Osteoblast (primary cell): ENCODE measurements at places on chromosomes 7 and 10.

- no peak overlapping the region for H3K4me3 ChIP-seq
- H3K4me1 ChIP-seq = peaks cover 47% of the 10 kb centered on the region
- H3K27me3 ChIP-seq = no peaks in the 10 kb centered on the region
- H3K36me3 ChIP-seq = no peaks in the 10 kb centered on the region
- no peak for DNase-seq
Measured at GRCh38 chr7:105829681-105830322, 46.6 kb downstream of the ATXN7L1 start.

GRCh38 chr10:70809011-70809611 lies 6.6 kb upstream of the SGPL1 start:
- H3K27ac ChIP-seq = no peak overlapping the region
- no peak overlapping the region for H3K4me3 ChIP-seq
- no peaks in the 10 kb centered on the region for H3K36me3 ChIP-seq
- H3K4me1 ChIP-seq = peaks cover 5% of the 10 kb centered on the region
- peak; percentile 76 for DNase-seq

DNA sequence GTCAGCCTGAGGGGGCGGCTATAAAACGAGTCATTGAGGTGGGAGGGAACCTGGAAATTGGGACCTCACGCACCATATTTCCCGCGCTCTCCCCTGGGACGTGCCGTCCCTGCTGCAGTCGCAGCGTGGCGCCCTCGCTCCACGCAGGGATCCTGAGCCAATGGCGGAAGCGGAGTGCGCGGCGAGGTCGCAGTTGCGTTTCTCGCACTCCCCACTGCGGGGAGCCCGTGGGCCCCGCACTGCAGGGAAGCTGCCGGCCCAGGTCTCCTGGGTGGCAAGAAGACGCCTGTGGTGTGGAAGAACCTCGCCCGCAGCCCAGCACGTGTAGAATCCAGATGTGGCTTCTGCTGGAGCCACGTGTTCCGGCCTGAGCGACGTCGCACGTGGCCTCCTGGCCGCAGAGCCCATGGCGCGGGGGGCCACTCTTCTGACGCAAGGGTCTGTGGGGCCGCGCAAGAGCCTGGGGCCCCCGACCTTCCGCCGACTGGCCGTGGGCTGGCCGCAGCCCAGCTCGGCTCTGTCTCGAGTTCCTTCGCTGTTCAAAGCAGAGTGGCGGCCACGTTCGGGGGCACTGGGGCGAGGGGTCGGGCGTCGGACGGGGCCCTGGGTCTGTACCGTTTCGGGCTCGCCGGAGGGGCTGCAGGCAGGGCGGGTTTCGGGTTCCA lies 26.4 kb downstream of the HIF1AN start:
- H3K27me3 ChIP-seq = peaks cover 21% of the 10 kb centered on the region
- H3K27ac ChIP-seq = no peak overlapping the region
- peak; percentile 96 for DNase-seq
- peaks cover 14% of the 10 kb centered on the region for H3K4me1 ChIP-seq

DNA sequence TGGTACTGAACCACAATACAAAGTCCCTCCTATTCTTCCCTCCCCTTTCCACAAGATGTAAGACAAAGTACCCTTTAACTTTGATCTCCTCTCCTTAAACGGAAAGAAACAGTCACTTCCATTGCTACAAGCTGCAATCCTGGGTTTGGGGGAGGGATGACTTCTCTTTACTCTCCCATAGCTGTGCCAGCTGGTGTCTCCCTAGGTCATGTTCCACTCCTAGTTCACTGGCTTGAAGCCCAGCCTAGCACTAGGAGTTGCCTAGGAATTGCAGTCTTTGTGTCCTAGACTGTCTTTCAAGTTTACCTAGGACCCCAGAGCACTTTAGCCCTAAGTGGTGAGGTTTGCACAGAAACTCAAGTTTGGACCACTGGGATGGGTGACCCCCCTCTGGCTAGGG lies 311.1 kb downstream of the HPSE2 start:
- DNase-seq = no peak
- H3K4me1 ChIP-seq = no peaks in the 10 kb centered on the region
- no peak overlapping the region for H3K4me3 ChIP-seq
- H3K36me3 ChIP-seq = no peaks in the 10 kb centered on the region
- H3K27me3 ChIP-seq = no peaks in the 10 kb centered on the region

DNA sequence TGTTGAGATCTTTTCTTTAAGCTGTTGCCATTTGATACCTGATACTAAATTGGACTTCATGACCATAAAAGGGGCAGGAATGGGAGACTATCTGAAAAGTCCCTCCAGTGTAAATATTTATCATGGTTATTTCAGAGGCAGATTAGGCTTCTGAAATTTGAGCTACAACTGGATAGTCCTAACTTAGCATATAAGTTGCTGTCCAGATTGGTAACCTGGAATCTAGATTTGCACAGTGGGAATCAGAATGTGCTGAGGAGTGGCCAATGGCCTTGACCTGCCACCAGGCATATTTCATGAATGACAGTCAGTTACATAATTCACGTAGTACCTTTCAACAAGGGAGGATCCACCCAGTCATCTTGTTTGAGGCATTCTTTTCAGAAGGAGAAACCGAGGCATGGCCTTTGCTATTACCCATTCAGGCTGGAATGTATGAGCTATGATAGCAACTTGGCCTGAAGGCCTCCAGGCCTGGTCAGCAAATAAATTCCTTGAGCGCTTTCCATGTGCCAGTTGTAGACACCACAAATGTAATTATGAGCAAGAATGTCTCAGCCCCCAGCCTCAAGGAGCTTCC lies 80.0 kb downstream of the EEPD1 start:
- no peak overlapping the region for H3K4me3 ChIP-seq
- no peaks in the 10 kb centered on the region for H3K36me3 ChIP-seq
- no peaks in the 10 kb centered on the region for H3K27me3 ChIP-seq
- H3K4me1 ChIP-seq = no peaks in the 10 kb centered on the region
- peak; percentile 84 for DNase-seq
- H3K27ac ChIP-seq = no peak overlapping the region

GRCh38 chr7:157021871-157022680 lies 11.6 kb upstream of the MNX1 start:
- no peaks in the 10 kb centered on the region for H3K36me3 ChIP-seq
- no peak overlapping the region for H3K27ac ChIP-seq
- H3K4me3 ChIP-seq = no peak overlapping the region
- H3K4me1 ChIP-seq = no peaks in the 10 kb centered on the region
- DNase-seq = peak; percentile 70

- H3K27ac ChIP-seq = no peak overlapping the region
- H3K4me3 ChIP-seq = no peak overlapping the region
- no peaks in the 10 kb centered on the region for H3K36me3 ChIP-seq
Measured at GRCh38 chr7:98165827-98166667, 45.2 kb upstream of the BHLHA15 start.

DNA sequence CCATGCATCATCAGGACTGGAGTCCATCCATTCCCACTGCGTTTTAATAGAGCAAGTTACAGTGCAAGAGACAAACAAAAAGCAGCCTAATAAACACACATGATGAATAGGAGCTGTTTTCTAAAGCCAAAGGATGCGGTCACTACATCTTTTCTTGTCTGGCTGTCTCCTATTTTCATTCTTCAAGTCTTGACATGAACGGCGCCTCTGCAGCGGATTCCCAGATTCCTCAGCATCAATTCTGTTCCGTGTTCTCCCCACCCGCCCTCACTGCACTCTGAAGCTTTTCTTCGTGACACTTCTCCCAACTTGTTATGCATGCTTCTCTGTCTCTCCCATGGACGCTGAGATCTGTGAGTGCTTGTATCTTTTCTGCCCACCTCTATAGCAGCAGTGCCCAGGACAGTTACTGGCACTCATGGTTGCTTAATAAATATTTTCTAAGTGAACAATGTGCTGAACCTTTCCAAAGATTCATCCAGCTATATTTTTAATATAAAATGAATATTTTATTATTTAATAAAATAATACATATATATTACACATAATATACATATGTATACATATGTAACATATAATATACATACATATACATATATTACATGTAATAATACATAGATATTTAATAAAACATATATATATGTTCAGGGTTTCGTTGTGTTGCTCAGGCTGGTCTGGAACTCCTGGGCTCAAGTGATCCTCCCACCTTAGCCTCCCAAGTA lies 242.9 kb downstream of the ABCA13 start:
- H3K27ac ChIP-seq = no peak overlapping the region
- no peak for DNase-seq
- H3K27me3 ChIP-seq = no peaks in the 10 kb centered on the region
- H3K36me3 ChIP-seq = no peaks in the 10 kb centered on the region
- no peak overlapping the region for H3K4me3 ChIP-seq

DNA sequence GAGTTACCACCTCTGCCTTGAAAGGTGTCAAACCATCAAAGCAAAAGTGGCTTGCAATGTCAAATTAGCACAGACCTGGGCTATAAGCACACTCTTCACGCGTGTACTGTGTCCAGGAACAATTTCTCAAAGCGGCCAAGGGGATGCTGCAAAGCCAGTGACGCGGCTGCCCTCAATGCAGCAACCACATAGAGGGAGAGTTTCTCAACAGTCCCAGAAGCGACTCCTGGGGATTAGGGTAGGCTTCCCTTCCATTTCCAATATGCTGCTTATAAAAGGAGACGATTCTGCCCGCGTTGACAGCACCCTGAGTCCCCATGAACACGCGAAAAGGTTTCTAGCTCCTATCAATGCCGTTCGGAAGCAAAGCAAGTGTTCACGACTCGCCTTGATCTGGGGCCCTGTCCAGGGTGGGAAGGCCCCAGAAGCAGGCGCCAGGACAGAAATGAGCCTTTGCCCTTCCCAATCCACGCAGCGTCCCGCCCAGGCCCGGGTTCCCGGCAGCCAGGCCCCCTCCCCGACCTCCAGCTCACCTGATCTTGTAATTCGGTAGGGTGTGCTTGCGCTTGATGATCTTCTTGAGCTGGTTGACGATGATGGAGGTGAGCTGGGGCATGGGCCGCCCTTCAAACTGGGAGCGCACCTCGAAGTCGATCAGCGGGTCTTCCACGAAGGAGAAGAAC lies 1.3 kb downstream of the PDZD8 start:
- H3K27me3 ChIP-seq = peaks cover 18% of the 10 kb centered on the region
- H3K27ac ChIP-seq = peak overlapping the region; percentile 79
- peak overlapping the region; percentile 89 for H3K4me3 ChIP-seq
- peak; percentile 84 for DNase-seq

GRCh38 chr10:58266003-58266825 lies 1.5 kb downstream of the IPMK start:
- DNase-seq = peak; percentile 82
- H3K27me3 ChIP-seq = no peaks in the 10 kb centered on the region
- peak overlapping the region; percentile 78 for H3K4me3 ChIP-seq
- peaks cover 21% of the 10 kb centered on the region for H3K4me1 ChIP-seq
- H3K27ac ChIP-seq = peak overlapping the region; percentile 91
